T-cell (primary cell): ENCODE measurements at places on chromosomes 6 and 20.

GRCh38 chr6:2738373-2738979 is 12.2 kb downstream of the MYLK4 start:
- DNase-seq: peak; percentile 72

DNA sequence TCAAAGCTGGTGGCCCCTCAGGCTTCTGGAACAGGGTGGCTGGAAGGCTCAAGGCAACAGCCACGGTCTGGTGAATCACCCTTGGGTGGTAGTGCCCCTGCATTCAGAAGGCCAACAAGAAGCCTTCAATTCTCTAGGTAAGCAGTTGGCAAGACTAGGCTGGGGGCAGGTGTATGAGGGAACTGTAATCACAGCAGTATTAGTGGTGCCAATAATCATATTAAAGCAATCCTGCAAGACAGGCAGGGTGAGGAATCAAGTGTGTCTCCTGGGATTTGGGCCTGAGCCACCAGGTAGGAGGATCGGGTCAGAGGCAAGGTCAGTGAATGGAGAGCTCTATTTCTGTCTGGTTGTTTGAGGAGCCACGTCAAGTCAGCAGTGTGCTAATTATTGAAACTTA is 24.9 kb upstream of the SCUBE3 start:
- DNase-seq: no peak

GRCh38 chr6:125789167-125789566 is 1.6 kb upstream of the NCOA7 start:
- no peak for DNase-seq

DNA sequence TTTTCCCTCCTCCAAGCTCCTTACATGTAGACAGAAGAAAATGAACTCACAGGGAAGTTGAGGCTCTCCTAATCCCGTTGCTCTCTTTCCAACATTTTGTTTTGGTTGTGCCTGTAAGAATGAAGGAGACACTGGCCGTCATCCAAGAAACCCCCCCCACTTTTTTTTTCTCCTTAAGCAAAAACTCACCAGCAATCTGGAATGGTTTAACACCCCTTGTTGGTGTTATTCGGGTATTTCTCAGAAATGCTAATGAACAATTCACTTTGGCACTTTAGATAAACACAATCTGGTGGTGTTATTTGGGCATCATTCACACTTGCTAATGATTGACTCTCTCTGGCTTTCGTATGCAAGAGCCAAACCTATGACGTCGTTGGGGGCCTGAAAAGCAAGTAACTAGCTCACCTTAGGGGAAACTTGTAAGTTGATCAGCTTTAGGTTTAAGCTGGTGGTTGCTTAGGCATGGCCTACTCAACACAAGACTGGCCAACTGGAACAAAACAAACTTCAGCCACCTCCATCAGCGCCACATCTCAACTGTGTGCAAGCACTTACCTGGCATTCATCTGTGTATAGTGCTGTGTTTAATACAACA is 24.3 kb upstream of the OLIG3 start:
- DNase-seq: no peak
